ENCODE measurements at places on chromosomes 3 and 15.

DNA sequence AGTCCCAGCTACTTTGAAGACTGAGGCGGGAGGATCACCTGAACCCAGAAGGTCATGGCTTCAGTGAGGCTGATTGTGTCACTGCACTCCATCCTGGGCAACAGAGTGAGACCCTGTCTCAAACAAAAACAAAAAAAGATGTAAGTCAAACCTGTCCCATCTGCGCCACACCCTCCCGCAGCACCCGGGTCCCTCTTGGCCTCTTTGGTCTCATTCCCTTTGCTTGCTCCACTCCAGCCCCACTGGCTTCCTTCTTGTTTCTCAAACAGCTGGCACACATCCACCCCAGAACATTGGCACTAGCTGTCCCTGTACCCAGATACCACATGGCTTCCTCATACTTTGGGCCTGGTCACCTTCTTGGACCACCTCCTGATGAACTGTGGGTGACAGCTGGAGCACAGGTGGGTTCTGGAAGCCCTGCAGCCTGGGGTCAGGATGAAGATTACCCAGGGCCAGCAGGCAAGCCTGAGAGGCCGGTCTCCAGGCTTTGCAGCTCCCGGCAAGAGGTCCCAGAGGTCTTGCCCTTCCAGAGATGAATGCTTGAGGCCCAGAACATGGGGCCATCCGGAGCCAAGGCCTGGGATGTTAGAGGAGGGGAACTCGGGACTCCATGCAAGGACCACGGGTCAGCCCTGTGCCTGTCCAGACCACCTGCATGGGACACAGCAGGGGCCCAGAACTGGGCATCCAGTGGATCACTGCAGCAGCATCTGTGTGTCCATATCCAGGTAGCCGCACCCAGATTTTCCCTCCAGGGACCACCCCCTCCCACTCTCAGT is 10.9 kb upstream of the GATA2 start:
- DNase-seq = no peak

- no peak for DNase-seq
Observed at GRCh38 chr3:66639809-66640356, 139.1 kb upstream of the LRIG1 start.

- DNase-seq = no peak
Observed at GRCh38 chr3:44437800-44438199, 39.7 kb downstream of the ZNF445 start.

GRCh38 chr15:52558196-52558595 is 10.6 kb downstream of the ARPP19 start:
- DNase-seq = no peak

GRCh38 chr3:107506458-107506857 is 16.3 kb upstream of the BBX start:
- no peak for DNase-seq

- no peak for DNase-seq
Observed at GRCh38 chr3:191320316-191320715, 8.9 kb upstream of the CCDC50 start.

DNA sequence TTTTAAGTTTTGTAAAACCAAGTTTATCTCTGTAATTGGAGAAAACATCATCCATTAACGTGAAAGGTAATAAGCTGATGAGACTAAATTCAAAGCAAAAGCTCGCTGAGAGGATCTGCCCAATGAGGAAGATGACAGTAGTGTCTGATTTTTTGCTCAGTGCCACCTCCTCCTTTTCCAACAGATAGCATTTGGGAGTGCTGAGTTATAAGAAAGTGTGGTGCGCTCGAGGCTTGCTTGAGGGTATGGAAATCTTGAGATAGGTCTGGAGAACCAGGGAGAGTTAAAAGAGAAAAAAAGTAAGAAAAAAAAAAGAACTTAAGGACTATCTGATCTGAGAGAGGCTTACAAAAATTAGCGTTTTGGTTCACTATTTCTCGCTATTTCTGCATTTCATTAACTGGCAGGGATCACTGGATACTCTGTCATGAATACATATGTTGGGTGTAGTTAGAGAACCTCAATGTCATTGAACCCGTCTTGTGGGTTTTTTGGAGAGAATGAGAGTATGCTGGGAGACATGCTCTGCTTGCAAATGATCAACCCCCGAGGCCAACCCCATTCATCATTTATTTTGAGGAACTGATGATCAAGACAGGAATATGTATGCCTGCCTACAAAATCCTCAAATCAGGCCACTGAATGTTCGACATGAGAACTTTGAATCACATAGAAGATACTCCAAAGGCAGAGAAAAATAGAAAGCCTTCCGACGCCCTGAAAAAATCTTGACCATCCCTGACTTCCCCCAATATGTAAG is 973 bp upstream of the USP13 start:
- no peak for DNase-seq

- peak; percentile 10 for DNase-seq
Observed at GRCh38 chr3:13011573-13012220, 61.5 kb downstream of the IQSEC1 start.

DNA sequence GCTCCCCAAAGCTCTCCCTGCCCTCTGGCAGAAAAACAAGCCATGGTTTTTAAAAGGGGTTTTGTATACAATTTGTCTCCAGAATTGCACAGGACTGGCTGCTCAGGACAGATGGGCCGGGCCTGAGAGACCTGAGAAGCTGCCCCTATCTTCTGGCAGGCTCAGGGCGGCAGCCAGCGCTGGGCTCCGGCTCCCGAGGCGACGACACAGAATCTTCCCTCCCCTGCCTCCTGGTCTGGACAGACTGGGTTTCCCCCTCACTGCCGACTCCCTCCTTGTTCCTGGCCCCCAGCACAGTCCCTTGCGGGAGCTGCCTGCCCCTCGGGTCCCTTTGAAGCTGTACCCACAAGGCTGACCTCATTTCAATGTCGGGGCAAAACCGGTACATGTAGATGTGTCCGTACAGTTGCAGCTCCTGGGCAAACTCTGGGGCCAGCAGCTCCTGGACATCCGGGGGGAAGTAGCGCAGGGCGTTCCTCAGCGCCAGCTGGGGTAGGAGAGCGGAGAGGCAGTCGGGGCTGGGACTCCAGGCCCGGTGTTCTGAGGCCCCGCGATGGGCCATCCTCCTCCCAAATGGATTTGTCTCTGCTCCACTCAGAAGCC is 7.2 kb downstream of the UROC1 start:
- no peak for DNase-seq

- no peak for DNase-seq
Observed at GRCh38 chr3:151816091-151816604, 2.2 kb downstream of the AADAC start.

DNA sequence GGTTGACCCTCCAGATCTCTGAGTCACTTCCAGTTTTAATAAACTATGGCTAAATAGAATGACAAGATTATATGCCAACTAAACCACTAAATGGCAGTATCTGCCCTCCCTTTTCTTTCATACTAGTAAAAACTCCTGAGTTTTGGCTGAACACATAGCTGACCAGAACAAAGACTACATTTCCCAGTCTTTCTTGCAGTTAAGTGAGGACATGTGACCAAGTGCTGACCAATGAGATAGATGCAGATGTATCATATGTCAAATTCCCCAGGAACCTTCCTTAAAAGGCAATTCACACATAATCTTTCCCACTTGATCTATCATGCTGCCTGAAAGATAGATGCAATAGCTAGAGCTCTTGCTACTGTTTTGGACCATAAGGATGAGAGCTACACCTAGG is 191.3 kb downstream of the SHOX2 start:
- no peak for DNase-seq

- no peak for DNase-seq
Observed at GRCh38 chr3:9098716-9099675, 135.7 kb upstream of the RAD18 start.

DNA sequence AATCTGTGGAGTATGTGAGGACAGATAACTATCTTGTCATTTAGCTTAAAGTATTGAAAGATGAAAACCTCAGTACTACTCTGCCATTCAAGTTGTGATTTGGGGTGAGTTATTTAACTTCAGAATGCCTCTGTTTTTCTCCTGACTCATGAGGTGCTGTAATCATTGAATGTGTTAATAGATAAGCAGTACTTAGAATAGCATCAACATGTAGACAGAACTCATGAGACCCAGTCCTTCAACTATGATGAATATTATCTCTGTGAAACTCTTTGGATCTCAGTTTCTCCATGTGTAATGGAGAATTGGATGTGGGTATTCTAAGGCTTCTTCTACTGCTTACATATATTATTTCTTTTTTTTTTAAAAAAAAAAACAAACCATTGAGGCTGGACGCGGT is 431.4 kb downstream of the GRM7 start:
- DNase-seq = no peak

DNA sequence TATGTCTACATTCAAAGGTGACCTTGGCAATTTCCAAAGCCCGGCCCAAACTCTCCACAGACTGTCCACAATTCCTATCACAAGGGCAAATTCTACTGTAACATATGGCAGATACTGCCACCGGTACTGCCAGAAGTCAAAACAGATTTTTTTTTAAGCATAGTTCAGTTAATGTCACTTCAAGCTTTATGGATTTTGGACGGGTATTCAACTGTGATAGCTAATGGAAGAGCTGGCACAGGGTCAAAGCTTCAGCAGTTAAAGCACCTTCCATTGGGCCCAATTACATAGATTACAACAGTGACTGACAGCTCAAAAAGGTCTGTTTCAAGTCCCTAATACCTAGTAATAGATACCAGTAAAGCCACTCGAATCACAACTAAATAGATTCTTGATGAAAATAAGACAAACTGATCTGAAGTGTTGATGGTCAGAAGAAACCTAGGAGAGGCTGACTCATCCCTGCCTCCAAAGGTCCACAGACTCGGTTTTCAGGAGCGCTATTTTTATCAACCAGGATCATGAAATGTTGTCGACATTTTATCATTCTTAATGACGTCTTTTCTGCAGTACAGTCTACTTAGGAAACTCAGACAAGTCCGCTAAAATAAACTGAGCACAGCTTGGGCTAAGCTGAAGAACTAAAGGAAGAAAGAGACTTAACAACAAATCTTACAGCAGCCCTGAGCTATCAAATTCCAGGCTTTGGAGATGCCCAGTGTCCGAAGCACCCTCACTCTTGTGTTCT is 38.7 kb downstream of the ANXA2 start:
- DNase-seq = no peak

GRCh38 chr3:41001556-41001955 is 197.7 kb upstream of the CTNNB1 start:
- no peak for DNase-seq

Measured in NCI-H526 treated with DMSO at 0.1 percent for 48 hours (cell line).